ENCODE measurements at places on chromosomes 16 and 17.

DNA sequence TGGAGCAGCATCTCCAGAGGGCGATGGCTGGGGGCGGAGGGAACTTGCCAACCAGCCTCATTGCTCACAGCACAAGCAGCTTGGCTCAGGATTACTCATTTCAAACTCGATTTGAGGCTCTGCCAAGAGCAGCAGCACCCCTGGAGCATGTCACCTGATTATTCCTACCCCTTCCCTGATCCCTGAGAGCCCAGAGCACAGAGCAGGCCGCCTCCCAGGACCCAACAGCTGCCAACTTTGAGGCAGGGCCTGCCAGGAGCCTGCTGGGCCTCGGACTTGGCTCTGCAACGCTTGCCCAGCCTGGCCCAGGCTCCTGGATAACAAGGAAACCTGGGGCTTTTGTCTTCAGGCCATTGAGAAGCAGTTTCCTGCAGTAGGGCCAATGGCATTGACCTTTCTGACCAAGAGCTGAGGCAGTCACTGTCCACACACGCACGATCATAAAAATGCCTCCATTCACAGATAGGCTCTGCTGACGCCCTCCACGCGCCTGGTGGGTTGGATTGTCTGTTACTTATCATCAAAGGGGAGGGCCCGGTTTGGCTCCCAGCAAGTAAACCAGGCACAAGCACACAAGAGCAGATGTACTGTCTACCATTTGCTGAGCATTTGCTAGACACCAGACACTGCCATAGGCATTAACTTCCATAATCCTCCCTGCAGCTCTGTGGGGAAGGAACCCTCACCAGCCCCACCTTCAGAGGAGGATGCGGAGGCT is 406.6 kb upstream of the EEF2KMT start:
- DNase-seq: no peak

GRCh38 chr16:78368121-78369102 is 269.0 kb downstream of the WWOX start:
- DNase-seq: no peak

DNA sequence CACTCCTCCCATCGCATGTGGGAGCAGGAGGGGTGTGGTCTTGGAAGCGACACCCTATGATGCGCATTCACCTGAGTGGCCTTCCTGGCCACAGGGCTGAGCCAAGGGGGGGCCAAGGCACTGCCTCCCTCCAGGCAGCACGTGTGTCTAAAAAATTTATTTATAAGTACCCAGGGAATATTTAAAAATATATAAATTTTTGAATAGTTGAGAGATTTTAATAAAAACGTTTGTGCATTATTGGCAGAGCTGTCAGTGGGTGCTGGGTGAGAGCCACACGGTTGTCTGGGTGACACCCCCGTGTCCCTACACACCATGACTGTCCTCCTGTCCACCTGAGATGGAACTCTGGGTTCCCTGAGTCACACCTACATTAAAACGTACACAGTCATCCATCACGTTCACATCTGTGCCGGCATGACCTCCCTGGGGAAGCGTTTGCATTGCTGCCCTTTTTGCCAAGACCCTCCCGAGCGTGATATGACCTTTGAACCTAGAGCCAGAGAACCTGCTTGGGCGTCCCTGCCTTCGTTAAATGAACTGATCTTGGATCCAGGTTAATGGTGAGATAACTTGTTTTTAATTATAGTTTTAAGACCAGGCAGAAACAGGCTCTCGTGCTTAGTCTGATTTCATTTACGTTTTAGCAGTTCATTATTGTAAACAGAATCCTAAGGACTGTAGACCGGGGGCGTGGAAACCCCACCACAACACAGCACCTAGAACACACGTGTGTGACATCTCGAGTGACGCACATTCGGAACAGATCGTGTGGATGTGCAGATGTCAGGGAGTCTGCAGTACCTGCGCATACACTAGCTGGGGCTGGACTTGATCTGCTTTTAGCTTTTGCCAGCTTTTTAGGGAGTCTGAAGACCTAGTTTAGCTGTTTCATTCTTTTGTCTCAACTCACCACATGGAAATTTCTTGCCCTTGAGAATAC is 192.8 kb upstream of the CHMP6 start:
- no peak for DNase-seq

GRCh38 chr16:79005096-79005495 is 595.4 kb downstream of the MAF start:
- no peak for DNase-seq

DNA sequence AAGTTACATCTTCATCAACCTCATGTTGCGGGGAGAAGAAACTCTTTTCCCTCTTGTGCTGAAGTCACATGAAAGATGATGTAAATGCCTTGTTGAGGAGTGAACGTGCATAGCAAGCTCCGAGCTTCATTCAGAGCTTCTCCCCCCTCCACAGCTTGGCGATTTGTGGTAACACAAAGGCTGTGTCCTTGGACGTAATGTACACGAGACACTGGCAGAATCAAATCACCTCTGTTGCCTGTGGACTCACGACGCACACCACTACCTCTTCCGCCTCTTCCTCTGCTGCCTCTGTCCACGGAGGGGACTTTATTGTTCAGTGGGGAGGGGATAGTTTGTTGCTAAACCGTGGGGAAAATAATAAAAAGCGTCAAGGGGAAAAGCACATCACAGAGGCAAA is 54.9 kb upstream of the CHMP6 start:
- no peak for DNase-seq

DNA sequence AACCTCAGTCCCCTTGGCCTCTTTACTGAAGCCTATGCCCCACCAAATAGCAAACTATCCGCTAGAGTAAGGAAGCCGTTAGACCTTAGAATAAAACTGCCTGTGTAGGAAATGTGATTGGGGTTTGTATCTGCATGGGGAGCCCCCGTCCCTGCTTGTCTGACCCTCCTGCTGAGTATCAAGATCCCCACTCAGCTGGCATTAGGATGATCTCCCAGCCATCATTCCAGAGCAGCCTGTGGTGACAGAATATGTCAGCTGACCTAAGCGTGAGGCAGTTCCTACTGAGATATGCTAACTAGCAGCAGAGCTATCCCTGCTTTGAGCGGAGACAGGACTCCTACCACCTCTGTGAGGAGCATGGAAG is 645 bp upstream of the GFOD2 start:
- peak; percentile 61 for DNase-seq

DNA sequence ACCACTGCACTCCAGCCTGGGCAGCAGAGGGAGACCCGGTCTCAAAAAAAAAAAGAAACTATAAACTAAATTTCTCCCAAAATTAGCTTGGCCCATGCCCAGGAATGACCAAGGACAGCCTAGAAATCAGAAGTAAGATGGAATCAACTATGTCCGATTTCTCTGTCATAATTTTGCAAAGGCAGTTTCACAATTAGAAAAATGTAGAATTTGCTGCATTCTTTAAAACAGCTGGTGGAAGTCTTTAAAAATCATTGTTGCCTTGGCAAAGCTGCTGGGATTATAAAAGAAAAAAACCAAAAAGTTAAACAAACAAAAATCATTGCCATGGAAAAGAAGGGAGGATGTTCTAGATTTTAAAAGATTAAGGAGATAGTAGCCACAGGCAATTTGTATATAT is 32.4 kb downstream of the WWP2 start:
- DNase-seq: no peak

DNA sequence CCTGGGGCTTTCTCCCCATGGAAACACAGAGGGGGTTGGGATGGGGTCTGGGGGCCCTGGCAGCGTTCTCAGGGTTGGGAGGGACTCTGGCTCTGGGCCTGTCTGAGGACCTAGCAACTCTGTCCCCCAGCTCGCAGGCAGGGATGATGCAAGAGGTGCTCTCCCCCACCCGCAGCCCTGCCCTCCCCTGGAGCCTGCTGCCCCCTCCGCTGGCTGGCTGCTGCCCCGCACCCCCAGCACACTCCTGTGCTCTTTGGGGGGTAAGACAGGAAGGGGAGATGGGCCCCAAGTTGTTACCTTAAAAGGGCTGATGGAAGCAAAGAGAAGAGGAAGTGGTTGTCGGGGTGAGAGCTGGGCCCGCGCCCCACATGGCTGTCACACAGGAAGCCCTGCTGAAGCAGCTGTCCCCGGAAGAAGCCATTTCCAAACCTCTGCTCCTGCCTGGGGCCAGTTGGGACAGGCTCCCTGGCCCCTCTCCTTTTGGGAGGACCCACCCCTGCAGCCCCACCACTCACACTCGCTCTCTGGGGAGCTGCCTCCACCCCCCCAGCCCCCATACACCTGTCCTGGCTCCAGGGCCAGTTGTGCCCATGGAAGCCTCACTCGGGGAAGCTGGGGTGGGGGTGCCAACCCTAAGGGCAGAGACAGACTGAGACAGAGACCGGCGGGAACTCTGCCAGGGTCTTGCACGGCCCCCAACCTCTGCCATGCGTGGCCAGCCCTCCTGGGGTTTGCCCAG is 2.5 kb downstream of the CORO1A start:
- peak; percentile 86 for DNase-seq

GRCh38 chr17:64180089-64181073 is 50.4 kb upstream of the ERN1 start:
- no peak for DNase-seq

- DNase-seq: no peak
Measured at GRCh38 chr17:12990041-12990808, 27.6 kb downstream of the ELAC2 start.

DNA sequence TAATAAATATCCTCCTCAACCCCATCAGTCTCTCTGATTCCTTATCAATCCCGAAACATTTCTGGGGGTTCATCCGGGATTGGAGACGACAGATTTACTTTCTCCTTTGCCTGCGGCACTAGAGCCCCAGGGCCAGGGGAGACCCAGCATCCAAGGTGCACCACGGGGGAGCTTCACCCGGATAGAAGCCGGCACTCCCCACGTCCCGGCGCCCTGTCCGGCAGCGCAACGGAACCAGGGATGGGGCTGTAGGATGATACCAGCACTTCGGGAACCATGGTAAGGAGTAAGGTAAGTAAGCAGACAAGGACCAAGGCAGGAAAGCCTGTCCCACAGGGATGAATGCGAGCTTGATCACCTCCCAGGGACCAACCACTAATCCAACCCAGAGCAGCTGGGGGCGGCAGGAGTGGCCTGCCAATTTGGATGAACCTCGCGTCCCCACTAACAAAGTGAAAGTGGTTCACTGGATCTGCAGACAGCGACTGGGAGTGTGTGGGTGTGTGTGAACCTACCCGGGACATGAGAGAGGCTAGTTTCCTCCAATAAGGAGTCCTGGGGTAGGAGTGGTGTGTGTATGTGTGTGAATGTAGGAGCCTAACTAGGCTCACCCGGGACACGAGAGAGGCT is 11.9 kb downstream of the POLR3K start:
- DNase-seq: no peak

DNA sequence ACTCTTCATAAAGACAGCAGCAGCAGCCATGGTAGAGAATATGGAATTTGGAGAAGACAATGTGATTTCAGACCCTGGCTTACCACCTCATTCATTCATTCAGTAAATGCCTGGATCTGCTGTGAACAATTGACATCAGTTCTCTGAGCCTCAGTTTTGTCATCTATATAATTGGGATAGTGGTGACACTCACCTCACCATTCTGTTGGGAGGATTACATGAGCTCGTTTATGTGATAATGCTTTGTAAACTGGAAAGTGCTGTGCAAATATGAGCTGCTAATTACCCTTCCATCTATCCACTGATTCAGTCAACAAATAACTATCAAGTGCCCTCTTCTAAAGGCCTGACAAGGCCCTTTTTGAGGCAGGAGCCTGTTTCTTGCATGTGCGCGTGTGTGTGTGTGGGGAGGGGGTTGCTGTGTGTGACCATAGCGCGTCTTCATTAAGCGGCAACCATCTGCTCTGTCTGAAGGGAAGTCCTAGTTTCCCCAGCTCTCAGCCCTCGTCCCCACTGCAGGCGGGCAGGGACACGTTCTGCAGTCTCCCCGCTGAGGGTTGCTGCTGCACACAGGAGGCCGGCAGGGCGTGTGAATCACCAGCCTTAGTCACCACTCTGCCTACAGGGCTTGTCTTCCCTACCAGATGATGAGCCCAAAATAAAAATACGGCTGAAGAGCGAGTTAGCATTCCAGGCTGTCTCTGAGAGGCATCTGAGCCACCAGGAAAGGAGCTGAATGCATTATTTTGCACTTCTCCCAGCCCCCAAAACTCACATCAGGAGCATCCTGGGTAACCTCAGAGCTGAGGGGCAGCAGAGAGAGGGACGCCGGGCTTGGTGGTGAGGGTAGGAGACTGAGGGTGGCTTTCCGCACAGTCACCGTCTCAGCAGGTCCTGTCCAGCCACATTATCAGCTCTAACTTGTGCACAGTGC is 19.9 kb downstream of the ARL4D start:
- no peak for DNase-seq

- no peak for DNase-seq
Measured at GRCh38 chr17:5869041-5869745, 201.0 kb upstream of the WSCD1 start.

DNA sequence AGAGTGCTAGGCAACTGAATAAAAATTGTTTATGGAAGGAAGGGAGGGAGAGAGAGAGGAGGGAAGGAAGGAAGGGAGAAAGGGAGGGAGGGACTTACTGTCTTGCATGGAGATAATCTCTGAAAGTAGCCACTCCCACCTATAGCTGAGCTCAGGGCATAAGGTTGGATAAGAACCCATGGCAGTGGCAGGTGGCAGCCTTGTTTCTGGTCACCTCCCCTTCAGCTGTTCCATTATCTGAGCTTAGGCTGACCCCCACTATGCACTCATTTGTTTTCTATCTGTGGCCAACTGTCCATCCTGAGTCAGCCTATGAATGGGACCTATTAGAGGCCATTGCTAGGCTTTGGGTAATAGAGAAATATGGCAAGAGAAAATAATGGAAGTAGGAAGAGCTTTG is 25.3 kb upstream of the MTMR4 start:
- DNase-seq: no peak

- no peak for DNase-seq
Measured at GRCh38 chr16:12682432-12683165, 121.1 kb downstream of the CPPED1 start.

DNA sequence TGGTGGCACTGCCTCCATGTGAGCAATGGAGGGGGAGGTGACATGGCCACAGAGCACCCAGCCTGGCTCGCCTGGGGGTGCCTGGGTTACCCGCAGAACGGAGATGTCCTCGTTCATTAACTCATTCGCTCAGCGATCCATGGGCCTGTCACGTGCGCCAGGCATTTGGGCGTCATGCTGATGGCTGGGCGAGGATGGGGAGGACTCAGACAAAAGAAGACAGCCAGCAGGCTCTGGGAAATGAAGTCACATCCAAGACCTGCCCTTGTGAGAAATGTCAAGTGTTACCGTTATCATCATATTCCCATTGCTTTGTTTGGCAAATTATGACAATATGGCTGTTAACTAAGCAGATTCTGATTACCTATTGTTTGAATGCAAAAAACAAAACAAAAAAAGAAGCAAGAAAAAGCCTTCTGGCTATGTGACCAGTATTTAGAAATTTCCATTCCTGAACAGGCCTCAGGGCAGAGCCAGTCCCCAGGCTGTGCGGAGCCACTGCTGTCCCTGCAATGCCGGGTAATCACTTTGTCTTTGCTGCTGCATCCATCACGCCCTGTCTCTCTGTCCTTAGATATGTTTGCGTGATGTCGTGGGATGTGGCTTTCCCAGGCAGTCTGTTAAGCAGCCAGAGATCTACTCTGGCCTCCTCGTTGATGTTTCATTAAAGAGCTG is 57.9 kb downstream of the CMIP start:
- DNase-seq: no peak

- DNase-seq: no peak
Measured at GRCh38 chr17:80316431-80316830, 55.8 kb downstream of the RNF213 start.

- no peak for DNase-seq
Measured at GRCh38 chr16:63326736-63327339, 1290.6 kb upstream of the CDH8 start.

GRCh38 chr17:9237661-9238301 is 216.5 kb downstream of the NTN1 start:
- DNase-seq: no peak

All from upper lobe of left lung (tissue), 6 donors.